Neuronal stem cell (in vitro differentiated cells): ENCODE measurements at places on chromosomes 5 and 9.

DNA sequence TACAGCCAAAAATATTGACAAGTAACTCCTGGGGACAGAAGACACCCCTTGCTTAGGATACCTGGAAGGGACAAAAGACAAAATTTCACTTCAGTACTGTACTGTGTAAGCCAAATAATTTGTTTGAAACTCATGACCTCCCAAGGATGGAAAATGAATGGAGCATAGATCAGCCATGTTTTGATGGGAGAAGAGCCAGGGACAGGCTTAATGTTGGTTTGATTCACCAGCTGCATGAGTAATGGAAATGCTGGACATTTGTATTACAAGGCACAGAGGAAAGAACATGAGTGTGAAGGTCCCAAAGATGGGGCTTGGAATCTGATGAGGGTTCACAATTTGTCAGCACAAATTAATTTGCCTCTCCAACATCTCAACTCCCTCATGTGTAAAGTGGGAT lies 122.8 kb downstream of the ENC1 start:
- DNase-seq, result no peak

DNA sequence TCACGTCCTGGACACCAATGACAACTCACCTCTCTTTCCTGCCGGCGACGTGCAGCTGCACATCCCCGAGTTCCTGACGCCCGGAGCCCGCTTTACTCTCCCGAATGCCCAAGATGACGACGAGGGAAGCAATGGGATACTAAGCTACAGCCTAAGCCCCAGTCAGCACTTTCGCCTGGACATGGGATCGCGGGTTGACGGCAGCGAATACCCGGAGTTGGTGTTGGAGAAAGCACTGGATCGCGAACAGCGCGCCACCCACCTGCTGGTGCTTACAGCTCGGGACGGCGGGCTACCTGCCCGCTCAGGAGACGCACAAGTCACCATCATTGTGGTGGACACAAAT lies 1.1 kb downstream of the PCDHAC1 start:
- peak; percentile 12 for DNase-seq

- DNase-seq, result no peak
Observed at GRCh38 chr5:125057912-125058826, 311.7 kb upstream of the ZNF608 start.

GRCh38 chr5:14410068-14410393 lies 171.6 kb upstream of the OTULINL start:
- no peak for DNase-seq

- DNase-seq, result peak; percentile 6
Observed at GRCh38 chr5:51495672-51496071, 112.4 kb downstream of the ISL1 start.

DNA sequence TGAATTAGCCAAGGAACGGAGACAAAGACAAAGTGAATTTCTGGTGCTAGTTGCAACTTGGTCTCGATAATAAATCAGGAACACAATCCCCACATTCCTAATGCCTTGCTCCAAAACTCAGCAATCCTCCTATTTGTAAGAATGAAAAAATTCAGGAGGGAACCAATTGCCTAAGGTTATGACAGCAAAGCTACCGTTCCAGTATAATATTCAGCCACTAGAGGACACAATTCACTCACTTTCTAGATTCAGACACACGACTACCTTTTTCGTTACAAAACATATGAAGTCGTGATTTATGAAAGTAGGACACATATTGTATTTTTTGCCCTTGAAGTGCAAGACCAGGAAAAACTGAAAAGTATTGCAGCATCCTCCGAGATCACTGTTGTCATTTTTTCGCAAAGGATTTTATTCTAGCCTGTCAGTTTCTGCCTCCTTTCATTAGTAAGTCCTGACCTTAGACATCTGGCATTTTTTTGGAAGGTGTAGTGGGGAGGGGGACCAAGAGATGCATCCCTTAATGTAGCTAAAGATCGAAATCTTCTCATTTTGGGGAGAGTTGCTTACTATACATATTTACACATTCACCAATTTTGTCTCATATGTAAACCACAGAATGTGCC lies 133.1 kb downstream of the DOCK8 start:
- DNase-seq, result peak; percentile 5

DNA sequence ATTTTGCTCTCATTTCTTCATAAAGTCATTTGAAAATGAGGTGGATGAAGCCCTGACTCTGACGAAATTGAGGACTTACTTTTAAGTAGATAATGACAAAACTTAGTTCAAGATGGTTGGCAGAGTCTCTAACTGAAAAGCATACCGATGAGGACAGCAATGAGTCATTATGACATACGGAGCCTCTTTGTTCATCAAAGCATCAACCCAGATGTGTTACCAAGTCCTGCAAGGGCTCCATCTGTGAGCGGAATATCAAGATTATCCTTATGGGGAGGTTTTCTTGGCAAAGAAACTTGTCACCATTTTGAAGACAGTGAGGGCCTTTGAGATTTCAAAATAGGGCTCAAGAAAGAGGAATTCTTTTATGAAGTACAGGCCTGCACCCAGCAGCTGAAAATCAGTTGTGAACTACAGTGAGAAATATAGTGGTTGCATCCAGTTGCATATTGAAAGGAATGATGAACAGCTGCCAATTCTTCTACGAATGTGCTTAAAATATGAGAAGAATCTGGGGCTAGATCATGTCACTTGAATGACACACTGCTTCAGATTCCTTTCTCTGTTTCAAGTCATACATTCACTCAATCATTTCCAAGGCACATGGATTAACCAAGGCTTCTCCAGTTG lies 86.6 kb upstream of the SLC24A2 start:
- no peak for DNase-seq
